ENCODE measurements at places on chromosomes 13 and 19.

DNA sequence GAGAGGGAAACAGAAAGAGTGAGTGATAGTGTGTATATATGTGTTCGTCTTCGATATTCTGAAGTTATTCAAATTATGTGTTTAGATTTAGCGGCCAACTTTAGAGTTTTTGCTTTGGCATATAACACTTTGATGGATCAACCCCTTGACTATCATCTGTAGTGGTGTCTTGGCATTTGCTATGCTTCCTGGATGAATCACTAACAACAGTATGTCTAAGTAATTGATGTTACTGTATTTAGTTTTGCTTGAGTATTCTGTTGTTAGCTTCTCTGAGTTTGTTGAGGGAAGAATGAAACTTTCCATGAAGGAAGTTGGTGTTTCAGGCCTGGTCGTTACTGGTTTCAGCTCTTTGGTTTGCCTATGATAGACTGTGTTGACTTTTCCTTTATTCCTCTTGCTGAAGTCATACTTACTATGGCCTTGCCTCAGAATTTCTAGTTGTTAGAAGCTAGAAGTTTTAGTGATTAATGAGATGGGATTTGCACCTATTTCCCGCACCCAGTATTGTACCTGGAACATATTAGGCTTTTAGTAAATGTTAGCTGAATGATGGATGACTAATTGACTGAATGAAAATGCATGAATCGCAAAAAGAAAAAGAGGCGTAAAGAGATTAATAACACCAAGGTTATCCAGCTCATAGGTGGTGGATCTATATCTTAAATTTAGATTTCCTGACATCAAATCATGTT lies 20.7 kb downstream of the NDFIP2 start:
- no peak for DNase-seq

DNA sequence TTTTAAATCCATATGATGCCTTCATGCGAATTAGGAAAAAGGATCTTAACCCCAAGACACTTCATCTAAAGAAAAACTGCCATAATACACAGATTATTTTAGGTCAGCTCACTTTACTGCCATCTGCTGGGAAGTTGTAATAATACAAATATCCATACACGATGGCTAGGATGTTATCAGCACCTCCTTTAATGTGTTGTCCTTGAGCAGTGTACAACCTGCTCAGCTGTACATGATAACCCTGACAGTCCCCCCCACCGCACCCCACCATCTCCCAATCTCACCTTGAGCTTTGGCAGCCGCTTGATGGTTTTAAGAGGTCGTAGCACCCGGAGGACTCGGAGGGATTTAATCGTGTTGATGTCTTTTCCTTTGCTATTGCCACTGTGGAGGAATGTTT lies 112.2 kb downstream of the IER2 start:
- no peak for DNase-seq

GRCh38 chr13:20016649-20017364 lies 58.3 kb downstream of the ZMYM2 start:
- DNase-seq, result no peak

GRCh38 chr13:55652657-55653056 lies 1488.1 kb upstream of the PRR20A start:
- DNase-seq, result no peak

GRCh38 chr13:75405976-75406703 lies 75.8 kb downstream of the TBC1D4 start:
- no peak for DNase-seq

Data from upper lobe of left lung (tissue), 6 donors.